Keratinocyte (primary cell): ENCODE measurements at places on chromosomes 1 and 21. TPM values are rescaled to one million over a fixed set of nuclear protein-coding genes. Genes with fewer than 3 reads are reported as not detected.

DNA sequence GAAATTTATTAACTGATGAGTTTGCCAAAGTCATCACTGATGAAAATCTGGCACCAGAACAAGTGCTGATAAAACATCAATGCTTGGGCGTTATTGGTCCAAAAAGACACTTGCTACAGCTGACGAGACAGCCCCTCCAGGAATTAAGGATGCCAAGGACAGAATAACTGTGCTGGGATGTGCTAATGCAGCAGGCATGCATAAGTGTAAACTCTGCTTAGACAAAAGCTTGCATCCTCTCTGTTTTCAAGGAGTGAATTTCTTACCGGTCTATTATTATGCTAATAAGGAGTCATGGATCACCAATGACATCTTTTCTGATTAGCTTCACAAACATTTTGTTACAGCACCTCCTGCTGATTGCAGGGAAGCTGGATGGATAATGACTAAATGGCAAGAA is 402.0 kb downstream of the LTN1 start:
- H3K27ac ChIP-seq, result no peak overlapping the region
- no peaks in the 10 kb centered on the region for H3K4me1 ChIP-seq
- DNase-seq, result no peak
- H3K27me3 ChIP-seq, result no peaks in the 10 kb centered on the region

DNA sequence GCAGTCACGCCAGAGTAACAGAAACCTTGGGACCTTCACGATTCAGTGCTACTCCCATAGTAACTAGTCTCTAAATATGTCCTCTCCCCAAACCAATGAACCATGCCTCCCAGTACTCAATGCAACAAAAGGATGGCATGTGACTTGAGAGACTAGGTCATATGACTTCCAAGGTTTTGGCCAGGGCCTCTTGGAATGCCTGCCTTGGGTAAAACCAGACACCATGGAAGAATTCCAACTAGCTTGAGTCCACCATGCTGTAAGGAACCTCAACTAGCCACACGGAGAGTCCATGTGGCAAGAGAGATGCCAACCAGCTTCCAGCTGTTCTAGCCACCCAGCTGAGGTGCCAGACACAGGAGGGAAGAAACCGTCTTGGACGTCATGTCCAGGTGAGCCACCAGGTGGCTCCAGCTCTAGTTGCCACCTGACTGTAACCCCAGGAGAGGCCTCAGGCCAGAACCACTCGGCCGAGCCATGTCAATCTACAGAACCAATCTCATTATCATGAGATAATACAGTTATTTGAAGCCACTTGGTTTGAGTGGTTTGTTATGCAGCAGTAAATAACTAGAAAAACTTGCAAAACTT is 115.0 kb downstream of the SYF2 start:
- no peaks in the 10 kb centered on the region for H3K36me3 ChIP-seq
- no peaks in the 10 kb centered on the region for H3K4me1 ChIP-seq
- H3K4me3 ChIP-seq, result no peak overlapping the region
- no peak for DNase-seq
- no peak overlapping the region for H3K27ac ChIP-seq

DNA sequence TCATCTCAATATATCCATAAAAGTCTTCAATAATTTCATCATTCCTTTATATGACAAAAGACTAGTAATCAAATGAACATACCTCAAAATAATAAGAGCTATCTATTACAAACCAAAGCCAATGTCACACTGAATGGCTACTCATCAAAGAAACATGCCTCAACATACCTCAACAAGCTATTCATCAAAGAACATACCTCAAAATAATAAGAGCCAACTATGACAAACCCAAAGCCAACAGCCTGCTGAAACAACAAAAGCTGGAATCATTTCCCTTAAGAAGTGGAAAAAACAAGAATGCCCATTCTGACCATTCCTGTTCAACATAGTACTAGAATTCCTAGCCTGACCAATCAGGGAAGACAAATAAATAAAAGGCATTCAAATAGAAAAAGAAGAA is 1373.7 kb downstream of the BRINP3 start:
- no peaks in the 10 kb centered on the region for H3K36me3 ChIP-seq
- H3K4me1 ChIP-seq, result no peaks in the 10 kb centered on the region
- no peak overlapping the region for H3K27ac ChIP-seq
- no peaks in the 10 kb centered on the region for H3K27me3 ChIP-seq
- H3K4me3 ChIP-seq, result no peak overlapping the region

ZNHIT6 gene
- polyA plus RNA-seq, result 10.6 to 20.9 TPM (median 11.3 TPM) in 3 replicates

PARS2 gene
- 2.7 to 4.3 TPM (median 3.0 TPM) in 3 replicates for polyA plus RNA-seq

CCDC185 gene
- polyA plus RNA-seq, result not detected in 3 replicates
